CD4-positive, CD25-positive, alpha-beta regulatory T cell (primary cell): ENCODE measurements at places on chromosomes 7 and 10.

DNA sequence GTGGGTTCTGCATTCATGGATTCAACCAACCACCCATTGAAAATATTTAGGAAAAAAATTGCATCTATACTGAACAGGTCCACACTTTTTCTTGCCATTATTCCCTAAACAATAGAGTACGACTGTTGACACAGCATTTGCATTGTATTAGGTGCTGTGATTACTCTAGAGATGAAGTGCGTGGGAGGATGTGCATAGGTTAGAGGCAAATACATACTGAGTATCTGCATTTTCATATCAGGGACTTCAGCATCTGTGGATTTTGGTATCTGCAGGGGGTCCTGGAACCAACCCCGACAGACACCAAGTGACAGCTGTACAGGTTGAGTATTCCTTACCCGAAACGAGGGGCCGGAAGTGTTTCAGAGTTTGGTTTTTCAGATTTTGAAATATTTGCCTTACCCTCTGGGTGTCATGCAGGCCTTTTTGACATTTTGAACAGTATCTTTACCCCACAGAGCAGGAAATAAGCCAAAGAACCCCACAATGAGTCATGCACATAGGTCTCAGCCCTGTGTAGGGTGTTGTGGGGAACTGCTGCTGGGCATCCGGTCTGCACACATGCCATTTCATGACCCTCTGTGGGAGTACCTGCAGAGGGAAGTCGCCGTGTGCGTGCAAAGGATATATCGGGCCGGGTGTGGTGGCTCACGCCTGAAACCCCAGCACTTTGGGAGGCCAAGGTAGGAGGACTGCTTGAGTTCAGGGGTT lies 14.5 kb downstream of the NUDT5 start:
- DNase-seq = peak; percentile 96

DNA sequence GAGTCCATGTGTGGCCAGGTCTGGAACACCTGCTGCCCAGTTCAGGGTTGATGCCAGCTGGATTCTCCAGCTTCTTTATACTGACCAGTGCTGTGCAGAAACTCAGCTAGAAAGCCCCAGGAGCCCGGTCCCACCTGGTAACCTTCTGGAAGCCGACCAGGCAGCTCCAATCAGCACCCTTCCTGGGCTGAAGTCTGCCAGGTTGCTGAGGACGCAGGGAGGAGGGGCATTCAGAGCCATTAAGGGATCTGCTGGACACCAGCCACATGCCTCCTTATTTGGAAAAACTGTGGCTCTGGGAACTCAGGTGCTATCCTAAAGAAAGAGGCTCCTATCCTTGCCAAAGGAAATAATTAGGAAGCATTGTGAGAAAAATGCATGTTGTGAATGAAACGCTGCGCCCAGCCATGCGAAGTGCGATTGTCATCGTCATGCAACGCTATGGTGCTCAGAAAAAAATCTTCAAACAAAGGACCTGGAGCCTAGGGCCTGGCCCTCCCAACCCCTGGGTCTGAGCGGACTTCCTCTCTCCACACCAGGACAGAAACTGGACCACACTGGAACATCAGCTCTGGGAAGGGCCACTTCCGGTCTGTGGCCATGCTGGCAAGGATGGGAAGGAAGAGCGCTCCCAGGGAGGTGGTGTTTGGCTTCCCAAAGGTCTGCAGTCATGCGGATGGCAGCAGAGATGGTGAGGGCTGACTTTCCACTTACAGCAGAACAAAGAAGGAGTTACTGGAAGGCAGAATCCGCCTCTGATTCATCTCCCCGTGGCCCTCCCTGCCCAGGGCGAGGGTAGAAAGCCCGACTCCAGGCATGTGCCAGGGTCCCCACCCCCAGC lies 90.1 kb downstream of the FAM53B start:
- DNase-seq = no peak

DNA sequence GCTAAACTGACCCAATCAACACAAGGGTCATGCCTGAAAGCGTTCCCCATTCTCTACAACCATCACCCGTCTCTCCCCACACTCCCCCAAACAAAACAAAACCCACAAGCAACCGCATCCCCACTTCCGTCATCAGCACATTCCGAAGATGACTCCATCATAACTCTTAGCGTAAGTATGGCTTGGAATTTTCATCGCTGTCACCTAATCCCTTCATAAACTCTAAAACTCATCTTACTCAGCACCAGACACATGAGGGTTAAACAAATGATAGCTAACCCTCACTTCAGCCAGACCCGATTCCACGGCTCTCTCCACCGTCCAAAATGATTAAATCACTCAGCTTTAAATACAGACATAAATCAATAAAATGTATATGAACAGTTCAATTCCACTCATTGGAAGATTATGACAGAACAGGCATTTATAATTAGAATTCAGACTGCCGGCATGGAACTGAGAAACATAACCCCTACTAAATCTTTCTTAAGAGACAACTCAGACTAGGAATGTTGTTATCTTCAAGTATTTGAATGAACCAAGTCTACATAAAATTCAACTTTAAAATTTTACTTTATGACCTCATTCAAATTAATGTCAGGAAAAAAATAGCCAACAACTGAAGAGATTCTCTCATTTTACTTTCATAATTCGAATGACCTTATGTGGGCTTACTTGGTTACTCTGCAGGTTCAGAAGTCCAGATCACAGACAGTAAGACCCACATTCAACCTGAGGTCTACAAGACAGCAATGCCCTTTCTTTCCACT lies 215.9 kb downstream of the PARD3 start:
- no peak for DNase-seq

DNA sequence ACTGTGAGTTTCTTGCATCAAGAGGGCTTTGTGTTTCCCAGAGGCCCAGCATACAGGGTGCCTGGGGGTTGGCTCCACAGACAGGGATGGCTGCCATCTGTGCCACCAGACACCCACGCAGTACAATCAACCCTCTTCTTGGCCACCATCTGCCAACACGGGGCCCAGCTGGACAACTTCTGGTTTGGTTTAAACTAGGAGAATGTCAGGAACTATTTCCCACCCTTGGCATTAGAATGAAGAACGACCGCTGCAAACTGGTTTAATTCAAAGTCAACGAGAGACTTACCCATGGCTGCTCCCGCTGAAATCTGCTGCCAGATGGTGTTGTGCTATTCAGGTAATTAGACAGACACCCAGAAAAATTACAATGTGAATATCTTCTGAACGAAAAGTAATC lies 27.8 kb downstream of the NMT2 start:
- DNase-seq = no peak

DNA sequence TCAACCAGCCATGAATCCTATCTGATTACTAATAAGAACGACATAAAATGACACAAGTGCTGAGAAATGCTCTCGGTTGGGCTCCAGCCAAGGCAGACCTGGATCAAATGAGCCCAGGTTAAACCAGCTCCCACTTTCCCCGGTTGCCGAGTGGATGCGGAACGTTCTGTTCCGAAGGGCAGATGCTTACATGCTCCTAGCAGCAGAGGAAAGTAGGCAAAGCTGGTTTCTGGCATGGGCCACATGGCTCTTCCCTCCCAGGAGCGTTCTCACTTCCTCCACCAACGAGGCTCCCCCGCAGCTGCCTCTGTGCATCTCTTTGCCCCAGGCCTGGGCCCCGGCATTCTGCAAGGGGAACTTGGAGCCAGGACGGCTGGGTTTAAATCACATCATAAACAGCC lies 61.8 kb upstream of the SDK1 start:
- DNase-seq = no peak

DNA sequence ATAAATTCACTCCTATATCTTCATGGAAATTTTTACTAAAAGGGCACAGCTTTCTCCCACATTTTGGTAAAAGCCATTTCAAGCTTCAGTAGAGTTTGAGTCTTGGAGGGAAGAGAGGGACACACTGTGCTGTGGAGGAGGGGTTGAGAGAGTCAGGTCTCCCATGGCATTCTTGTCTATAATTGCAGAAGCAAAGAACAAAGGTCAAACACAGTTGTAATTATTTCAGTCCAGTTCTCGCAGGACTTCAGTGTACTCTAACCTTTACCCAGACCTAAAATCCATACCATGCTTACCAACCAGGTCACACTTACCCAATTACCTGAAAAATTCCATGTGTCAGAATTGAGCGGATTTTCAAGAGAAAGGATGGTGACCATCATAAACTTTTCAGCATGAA lies 298.4 kb downstream of the XPNPEP1 start:
- DNase-seq = no peak

DNA sequence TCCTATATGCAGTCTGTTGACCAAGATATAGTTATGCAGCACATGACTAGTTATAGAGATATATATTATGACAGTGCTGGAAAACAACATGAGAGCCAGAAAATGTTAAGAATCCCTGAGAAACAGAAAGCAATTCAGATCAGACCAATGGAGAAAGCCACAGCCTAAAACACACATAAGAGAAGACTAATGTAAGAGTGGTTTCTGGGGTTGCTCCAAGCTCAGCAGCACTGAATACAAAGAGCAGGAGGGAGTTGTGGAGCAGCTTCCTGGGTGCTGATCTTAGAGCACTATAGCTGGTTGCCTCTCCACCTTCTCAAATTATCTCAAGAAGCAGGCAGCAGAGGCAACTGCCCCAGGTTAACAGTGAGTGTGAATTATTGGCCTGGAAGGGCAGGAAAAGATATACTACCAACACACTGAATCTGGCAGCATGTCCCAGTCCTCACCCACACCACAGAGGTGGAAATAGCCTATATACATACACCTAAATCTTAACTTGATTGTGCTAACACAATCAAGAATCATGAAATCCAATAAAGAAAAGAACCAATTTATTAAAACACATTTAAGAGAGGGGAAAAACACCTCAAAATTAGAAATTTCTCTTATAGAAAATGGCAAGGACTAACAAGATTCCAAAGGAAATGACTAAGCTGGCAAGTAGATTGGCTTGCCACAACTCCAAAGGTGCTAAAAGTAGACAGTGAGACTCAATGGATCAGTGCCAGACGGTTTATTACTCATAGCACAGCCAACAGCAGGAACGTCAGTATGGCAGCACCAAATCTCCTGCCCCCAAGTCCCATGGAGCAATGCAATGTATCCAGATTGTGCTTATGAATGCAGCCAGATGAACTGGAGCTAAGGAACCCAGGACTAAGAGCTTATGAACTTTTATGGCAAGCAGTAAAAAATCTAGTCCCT lies 5.1 kb downstream of the PTTG1IP2 start:
- no peak for DNase-seq

- no peak for DNase-seq
These were observed 2.9 kb upstream of the NKX6-2 start for GRCh38 chr10:132788831-132789219.

- DNase-seq = peak; percentile 13
These were observed 57.5 kb downstream of the UNCX start for GRCh38 chr7:1290026-1290678.

- DNase-seq = no peak
These were observed 64.9 kb downstream of the MYOF start for GRCh38 chr10:93417266-93417665.

- no peak for DNase-seq
These were observed 134.5 kb upstream of the CXCL12 start for GRCh38 chr10:44519361-44519760.

- DNase-seq = no peak
These were observed 76.8 kb downstream of the PTEN start for GRCh38 chr10:87940210-87940609.

GRCh38 chr7:73903321-73904218 lies 42.6 kb downstream of the TMEM270 start:
- no peak for DNase-seq

DNA sequence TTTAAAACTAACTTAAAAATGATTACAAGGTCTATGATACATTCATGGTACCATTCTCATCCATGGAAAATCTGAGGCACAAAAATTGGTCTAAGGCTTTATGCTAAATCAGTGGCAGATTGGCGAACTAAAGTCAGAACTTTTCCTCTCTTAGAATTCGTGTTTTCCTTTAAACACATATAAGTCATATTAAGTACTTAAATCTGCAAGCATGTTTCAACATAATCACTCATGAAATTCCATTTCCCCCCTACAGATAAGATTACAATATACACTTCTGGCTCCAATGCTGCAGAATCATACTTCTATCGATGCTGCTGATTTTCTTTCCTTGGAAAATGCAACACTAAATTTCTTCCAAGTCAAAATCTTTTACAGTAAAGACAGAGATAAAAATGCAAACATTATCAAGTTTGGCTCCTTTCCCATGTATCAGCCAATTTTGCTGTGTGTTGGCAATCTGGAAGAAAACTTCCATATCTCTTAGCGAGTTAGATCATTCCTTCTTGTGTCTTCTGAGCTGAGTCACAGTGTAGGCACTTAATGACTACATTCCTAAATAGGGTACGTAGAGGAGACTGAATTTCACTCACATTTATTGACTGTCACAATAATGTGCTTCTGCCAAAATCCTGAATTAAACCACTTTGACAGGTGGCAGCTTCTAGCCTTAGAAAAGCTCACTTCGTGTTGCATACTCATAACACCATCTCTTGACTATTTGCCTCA lies 76.4 kb upstream of the LRRC17 start:
- DNase-seq = no peak

DNA sequence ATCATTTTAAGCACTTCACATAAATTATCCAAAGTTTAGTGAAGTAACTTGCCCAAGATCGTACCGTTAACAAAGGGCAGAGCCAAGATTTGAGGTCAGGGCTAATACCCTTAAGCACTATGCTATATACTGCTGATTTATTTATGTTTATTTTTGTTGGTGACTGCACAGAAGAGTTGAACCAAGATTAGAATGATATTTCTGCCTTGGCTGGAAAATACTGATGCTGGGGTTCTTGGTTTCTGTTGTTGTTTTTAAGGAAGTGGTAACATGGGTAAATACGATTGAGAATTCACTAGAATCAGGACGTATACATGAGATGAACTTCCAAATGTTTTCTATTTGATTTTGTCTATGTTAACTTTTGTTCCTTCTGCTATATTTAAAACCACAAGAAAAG lies 9.3 kb downstream of the ADD3 start:
- DNase-seq = no peak

- DNase-seq = no peak
These were observed 7.5 kb downstream of the STN1 start for GRCh38 chr10:103910442-103911012.

DNA sequence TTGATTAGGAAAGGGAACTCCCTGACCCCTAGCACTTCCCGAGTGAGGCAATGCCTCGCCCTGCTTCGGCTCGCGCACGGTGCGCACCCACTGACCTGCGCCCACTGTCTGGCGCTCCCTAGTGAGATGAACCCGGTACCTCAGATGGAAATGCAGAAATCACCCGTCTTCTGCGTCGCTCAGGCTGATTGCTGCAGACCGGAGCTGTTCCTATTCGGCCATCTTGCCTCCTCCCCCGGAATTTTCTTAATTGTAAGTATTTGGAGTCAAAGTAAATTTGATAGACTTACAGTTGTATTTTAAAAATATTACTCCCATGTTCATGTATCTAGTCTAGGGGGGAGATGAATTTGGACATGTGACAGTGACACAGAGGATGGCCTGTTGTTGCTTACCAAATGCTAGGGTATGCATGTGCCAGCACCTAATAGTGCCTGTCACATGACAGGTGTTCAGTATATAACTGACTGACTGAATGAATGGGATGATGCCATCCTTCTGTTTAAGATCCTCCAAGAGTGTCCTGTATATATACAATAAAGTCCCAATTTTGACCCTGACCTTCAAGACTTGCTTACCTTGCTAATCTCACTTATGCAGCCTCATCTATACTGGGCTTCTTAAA lies 42.0 kb upstream of the ICA1 start:
- DNase-seq = no peak
